Activated T-cell treated with anti-CD3 and anti-CD28 coated beads, Interleukin-2, amount 50 U/mL, for 72 hours (primary cell): ENCODE measurements at places on chromosomes 7 and 10. TPM values are rescaled to one million over a fixed set of nuclear protein-coding genes. Genes with fewer than 3 reads are reported as not detected.

- no peak for DNase-seq
Measured at GRCh38 chr7:85516675-85517074, 329.8 kb upstream of the SEMA3D start.

DNA sequence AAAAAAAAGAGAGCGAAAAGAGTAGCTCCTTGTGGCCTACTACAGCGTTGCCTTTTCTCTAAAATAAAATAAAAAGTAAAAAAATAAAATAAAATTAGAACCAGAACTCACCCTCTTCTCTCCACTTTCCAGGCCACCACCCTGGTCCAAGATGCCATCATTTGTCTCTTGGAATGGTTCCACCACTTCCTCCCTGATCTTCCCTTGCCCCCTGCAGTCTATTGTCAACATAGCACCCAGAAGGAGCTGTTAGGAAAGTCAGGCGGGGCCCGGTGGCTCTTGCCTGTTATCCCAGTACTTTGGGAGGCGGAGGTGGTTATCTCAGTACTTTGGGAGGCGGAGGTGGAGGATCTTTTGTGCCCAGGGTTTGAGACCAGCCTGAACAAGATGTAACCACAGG, 7.6 kb upstream of the GRID2IP start:
- peak; percentile 18 for DNase-seq

GRCh38 chr7:107933386-107934013, 42.5 kb downstream of the DLD start:
- no peak for DNase-seq

Gene NME8
- not detected for total RNA-seq

DNA sequence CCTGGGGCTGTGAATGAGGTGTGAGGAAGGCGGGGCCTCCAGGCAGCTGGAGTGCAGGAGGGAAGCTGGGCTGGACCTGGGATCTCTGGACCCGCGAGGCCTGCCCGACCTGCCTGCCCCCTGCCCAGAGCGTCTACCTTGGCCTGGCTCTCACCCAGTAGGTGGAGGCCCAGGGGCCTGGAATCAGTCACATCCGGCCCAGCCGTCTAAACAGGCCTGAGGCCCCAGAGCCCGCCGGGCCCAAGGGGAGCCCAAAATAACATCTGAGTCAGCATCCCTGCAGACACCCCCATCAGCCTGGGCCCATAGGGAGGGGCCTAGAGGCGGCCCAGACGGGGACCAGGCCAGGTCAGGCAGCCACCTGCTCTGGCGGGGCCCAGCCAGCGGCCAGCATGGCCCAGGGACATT, 15.1 kb upstream of the ELN start:
- no peak for DNase-seq

Gene CCDC7
- 16.7 TPM for total RNA-seq

Gene CCDC146
- 3.8 TPM for total RNA-seq

DNA sequence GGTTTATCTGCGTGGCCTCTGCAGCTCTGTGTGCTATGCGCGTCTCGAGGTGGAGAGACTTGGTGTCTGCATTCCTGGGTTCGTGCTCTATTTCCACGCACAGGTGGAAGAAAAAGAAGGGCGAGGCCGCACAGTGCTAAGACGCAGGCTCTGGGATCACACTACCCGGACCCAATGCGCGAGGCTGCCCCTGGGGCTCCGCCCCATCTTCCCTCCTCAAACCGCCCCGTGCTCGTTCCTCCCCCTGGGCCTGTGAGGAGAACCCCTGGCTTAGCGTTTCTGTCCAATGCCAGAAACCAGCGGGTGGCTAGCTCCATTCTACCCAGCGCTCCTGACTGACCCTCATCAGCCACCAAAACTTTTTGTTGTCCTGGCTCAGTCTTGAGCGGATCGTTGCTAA, 143.1 kb downstream of the DYNC2I1 start:
- no peak for DNase-seq

Gene IFIT2
- 36.0 TPM for total RNA-seq

- DNase-seq: no peak
Measured at GRCh38 chr7:88586890-88587289, 172.6 kb upstream of the ZNF804B start.

Gene PTPRZ1
- not detected for total RNA-seq

- DNase-seq: no peak
Measured at GRCh38 chr7:152733286-152733934, 26.1 kb upstream of the ACTR3B start.

Gene SVOPL
- total RNA-seq: not detected

DNA sequence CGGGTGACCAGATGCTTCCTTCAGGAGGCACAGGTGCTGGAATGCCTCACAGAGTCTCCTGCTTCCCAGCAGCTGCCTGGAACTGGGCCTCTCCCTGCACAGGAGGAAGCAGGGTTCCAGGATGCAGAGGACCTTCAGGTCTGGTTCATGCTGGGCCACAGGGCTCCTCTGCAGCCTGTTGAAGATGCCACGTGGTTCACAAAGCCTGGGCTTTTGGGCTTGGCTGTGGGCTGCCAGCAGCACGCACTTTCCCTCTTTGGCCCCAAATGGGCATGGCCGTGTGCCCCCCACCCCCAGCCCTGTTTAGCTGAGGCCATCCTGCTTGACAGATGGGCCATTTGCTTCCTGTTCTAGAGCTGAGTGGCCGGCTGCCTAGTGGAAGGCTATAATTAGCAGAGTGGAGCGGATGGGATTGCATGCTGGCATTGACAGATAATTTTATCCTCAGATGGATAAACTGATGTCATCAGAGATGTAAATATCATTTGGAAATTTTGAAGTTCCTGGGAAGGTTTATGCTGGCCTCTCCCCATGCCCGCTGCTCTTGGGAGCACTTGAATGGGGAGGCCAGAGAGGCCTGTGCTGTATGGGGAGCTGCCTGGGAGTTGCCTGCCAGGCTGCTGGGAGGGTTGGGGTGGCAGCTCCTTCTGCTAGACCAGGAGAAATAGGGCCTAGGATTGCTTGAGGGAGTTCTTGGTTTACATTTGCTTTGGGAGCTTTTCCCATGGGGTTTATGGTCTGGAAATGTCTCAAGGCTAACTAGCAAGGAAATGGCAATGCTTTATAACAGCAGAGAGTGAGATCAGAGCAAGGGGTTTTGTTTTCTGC, 28.2 kb downstream of the TSPAN15 start:
- DNase-seq: no peak

Gene RAMP3
- total RNA-seq: 0.50 TPM

GRCh38 chr7:21934808-21935207, 10.9 kb downstream of the CDCA7L start:
- no peak for DNase-seq

DNA sequence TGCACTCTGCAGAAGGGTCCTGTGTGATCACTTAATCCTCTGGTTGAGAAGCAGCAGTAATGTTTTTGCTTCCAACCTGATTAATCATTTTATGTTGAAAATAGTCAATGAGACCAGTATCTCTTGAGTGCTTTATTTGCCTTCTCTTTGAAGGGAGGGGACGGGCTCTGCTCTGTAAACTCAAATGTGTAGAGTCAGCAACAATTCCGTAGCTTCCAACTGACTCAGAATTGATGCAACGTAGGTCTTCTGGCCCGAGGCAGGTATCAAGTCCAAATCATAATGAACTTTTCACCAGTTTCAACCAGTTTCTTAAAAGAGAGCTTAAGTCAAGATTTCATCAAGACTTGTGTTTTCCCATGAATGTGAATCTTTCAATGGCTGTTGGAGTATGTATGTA, 26.3 kb downstream of the GUSB start:
- DNase-seq: no peak

DNA sequence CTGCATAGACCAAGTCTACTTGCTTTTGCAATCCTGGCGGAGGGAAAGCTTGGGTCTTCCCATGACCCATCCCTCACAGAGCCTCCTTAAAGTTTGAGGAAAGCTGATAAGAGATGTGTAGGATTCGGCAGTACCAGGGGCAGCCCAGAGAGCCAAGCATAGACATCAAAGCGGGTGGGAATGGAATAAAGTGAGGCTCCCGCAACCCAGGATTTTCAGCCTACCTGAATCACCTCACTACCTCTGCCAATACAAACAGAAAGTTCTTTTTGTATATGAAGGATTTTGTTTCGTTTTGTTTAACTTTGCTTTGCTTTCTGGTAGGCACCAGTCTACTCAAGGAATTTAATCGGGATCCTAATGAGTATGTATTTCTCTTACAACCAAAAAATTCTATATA, 451.7 kb downstream of the PLXNA4 start:
- no peak for DNase-seq

Gene ADIRF
- not detected for total RNA-seq

DNA sequence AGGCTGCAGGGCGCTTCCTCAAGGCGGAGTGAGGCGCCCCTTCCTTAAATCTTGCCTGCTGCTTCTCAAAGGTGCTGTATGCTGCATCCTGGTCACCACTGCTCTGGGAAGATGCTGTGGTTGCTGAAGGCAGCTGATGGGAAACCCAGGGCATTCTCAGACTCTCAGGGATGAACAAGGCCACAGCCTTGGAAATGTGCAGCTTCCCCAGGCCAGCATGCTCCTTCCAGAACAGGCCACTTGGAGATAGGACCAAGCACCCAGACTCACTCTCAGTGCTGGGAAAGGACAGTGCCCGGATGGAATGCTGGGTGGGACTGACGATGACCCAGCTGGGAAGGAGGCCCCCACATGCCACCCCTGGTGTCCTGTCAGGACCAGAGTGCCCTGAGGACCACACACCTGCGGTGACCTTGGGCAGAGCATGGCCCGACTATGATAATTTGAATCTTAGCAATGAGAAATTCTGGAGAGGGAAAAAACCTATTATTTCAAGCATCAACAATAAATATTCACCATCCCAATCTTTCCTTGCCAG, 235.5 kb downstream of the TNS3 start:
- DNase-seq: no peak

DNA sequence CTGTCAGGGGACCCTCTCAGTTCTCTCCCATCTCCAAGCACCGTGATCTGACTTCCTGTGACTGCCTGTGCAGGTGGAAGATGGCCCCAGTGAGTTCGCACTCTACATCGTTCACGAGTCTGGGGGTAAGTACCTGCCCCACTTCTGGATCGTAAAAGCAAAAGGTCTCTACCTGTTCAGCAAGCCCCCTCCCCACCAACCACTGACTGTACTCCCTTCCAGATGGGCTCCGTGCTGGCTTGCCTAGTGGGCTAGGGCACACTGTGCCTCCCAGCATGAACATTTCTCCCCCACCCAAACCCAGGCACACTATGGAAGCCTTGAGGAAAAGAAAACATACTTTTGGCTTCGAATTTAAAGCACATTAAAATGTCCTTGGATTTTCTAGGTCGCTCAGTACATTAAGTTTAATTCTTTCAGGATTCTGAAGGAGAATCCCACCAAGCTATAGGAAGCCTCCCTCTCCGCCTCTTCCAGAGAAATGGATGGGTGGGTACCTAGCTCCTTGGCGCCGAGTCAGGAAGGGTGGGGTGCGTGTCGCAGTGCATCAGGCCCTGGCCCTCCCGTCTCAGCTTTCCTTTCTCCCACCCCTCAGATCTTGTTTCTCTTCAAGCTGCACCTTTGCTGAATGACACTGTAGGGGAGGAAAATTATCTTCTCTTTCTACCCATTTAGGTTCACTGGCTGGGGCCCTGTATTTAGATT, 11.0 kb upstream of the ZNF22 start:
- DNase-seq: no peak

DNA sequence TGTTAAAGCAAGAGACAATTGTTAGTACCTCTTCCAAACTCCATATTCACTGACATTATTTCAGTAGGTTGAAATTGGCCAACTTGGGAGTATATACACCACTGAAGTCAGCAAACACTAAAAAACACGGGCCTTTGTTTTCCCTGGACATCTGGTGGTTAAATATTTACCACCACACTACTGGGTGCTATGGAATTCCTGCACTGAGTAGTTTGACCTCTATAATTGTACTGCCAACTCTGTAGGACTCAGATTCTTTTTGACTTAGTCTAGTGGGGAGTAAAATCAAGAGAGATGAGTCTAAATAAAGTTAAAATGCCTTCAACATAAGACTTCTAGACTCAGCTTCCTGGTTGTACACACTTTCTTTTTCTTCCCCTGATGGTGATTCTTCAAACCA, 41.3 kb upstream of the TES start:
- DNase-seq: no peak

DNA sequence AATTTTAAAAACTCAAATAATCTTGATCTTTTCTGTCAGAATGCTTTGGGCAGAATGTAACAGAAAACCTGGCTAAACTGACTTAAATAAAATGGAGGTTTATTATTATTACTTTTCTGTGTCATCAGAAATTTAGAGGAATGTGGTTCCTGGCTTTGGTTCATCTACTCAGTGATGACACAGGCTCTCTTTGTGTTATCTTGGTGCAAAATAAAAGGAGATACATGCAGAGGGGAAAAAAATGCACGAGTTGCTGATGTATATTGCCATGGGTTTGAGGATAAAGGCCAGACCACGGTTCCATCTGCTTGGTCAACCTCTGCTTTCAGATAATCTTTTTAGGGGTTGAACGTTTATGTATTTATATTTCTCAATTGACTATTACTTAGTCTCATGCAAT, 181.4 kb downstream of the SUGCT start:
- no peak for DNase-seq

- DNase-seq: no peak
Measured at GRCh38 chr7:95427166-95427565, 7.7 kb downstream of the PON2 start.

Gene ERV3-1
- 14.4 TPM for total RNA-seq

Gene LRRD1
- total RNA-seq: not detected

DNA sequence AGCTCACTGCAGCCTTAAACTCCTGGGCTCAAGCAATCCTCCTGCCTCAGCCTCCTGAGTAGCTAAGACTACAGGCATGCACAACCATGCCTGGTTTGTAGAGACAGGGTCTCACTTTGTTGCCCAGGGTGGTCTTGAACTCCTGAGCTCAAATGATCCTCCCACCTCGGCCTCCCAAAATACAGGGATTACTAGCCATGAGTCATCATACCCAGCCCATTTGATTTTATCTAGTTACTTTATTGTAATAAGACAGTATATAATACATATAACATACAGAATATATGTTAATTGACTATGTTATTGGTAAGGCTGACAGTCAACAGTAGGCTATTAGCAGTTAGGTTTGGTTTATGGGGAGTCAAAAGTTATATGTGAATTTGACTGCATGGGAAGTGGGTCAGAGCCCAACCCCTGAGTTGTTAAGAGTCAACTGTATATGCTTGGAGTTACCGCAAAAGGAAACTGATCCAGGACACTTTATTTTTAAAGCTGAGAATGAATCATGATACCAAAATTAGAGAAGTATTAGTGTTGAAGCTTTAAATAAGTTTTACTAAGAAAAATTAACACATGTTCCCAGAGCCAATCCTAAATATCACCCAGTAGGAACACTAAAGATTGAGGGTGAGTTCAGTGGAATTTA, 20.7 kb upstream of the KMT2E start:
- no peak for DNase-seq

- no peak for DNase-seq
Measured at GRCh38 chr10:79360499-79361342, 13.5 kb downstream of the PPIF start.

GRCh38 chr7:29214056-29214455, 19.5 kb downstream of the CHN2 start:
- no peak for DNase-seq
